Mesenteric fat pad (tissue), 1 donor: ENCODE measurements at places on chromosomes 5 and 9.

DNA sequence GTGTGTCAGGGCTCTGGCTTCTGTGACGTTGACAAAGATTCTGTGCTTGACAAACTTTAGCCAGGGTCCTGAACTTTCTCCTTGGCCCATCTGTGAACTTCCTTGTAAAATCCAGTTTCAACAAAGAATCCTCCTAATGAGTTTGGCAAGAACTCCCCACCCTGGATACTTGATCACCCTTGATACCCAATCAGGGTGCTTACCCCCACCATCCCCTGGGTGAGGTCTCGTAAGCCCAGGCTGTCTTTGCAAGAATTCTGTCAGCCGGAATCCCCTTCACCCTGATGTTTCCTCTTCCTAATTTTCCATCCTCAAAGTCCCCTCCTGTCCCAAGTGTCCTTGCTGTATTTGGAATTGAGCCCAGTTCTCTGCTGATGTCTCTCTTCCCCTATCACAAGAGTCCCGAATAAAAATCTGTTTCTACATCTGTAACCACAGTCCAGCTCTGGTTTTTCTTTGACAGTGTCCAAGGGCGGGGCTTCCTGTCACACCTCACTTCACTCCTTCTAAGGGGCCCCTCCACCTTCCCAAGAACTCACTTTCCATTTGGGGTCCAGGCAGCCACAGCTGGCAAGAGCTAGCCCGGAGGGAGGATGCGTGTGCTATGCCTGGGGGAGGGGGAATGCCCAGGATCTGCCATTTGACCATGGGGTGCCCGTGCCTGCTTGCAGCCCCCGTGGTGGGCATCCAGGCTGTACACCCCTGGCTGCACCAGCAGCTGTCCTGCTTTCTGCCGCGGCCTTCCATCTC, 2.7 kb upstream of the CARD19 start:
- DNase-seq: no peak

GRCh38 chr5:54844266-54844665, 141.1 kb downstream of the ESM1 start:
- DNase-seq: no peak

GRCh38 chr5:29150840-29151239, 2042.6 kb upstream of the CDH6 start:
- DNase-seq: no peak

- no peak for DNase-seq
These were observed 92.1 kb downstream of the LMNB1 start for GRCh38 chr5:126869005-126869451.

DNA sequence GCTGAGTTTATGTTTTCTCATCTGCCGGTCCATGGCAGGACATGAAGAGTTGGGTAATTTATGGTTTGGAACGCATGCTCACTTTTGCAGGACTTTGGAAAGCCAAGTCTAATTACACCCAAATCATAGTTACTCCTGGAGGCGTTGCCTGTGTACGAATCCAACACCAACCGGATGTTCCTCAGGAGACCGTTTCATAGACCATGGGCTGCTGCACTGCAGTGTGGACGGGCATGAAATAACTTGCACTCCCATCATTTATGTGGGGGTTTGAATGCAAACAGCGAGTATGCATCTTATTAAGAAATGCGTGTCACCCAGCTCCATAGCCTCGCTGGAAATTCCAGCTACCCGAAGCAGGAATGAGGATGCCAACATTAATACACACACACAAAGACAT, 96.1 kb upstream of the IRX2 start:
- no peak for DNase-seq

- DNase-seq: no peak
These were observed 79.8 kb downstream of the CFAP95 start for GRCh38 chr9:69900406-69900805.

- no peak for DNase-seq
These were observed 331.6 kb upstream of the SLC30A5 start for GRCh38 chr5:68762201-68762600.

- no peak for DNase-seq
These were observed 34.9 kb downstream of the PTGES start for GRCh38 chr9:129717991-129718390.

GRCh38 chr5:395156-395920, 47.6 kb upstream of the EXOC3 start:
- peak; percentile 86 for DNase-seq

DNA sequence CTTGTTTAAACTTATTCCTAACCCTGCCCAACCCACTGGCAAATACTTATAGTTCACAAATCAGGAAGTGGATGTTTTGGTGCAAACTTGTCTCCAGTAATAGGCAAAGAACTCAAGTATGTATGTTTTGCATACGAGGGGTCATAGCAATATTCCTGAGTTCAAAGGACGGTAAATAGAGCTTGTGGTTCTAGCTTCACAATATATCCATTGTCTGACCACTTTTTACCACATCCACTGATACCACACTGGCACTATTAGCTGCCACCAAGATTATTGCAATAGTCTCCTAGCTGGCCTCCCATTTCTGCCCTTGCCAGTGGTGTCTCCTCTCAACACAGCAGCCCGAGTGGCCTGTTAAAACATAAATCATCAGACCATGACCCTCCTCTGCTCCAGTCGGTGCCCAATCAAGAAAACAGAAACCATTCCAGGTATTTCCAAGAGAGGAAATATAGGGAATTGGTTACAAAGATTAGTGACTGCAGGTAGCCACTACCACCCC, 17.0 kb downstream of the GRXCR2 start:
- no peak for DNase-seq

DNA sequence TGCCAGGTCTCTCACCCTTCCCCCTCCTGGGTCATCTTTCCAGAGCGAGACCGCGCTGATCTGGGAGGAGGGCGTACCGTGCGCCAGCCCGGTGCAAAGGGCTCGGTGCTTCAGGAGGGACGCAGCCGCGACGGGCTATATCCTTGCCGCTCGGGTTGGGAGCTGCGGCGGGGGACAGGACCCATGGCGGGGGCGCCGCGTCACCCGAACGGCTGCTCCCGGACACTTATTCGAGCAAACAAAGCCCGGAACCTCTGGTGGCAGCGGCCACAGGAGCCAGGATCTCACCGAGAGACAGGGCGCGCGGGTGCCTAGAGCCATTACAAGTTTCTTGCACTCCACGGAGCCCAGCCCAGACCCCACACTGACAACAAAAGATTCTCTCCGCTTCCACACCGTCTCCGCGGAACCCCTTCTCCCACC, 1.3 kb downstream of the SEMA6A start:
- DNase-seq: no peak

DNA sequence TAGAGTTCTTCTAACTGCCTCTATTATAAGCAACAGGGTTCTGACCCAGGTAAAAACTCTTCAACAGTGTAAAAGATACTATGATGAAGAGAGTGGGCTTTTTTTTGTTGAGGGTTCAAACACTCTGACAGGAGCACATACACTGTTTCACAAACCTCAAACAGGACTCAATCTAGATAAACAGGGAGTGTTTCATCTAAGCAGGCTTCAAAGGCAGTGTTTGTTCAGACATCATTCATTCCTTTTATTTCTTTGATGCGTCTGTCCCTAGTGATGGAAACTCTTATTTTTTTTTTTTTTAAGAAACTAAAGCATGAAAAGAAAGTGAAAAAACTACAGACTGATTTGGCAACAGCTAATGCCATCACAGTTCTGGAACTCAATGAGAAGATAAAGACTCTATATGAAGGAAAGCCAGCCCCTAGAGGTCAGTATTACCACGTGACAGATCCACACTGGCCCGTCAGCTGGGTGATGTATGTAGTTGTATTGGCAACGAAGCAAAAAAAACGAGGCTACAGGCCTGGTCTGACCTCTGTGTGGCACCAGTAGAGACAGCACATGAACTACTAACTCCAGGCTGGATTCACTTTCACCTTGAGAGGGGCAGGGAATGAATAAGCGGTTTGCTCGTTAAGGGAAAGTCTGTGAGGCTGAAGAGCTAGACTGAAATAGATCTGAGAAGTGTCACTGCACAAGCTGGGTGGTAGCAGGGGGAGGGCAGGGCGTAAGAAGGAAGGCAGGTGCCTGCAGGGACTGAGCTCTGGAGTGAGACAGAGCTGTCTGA, 172.2 kb downstream of the CCDC192 start:
- no peak for DNase-seq

DNA sequence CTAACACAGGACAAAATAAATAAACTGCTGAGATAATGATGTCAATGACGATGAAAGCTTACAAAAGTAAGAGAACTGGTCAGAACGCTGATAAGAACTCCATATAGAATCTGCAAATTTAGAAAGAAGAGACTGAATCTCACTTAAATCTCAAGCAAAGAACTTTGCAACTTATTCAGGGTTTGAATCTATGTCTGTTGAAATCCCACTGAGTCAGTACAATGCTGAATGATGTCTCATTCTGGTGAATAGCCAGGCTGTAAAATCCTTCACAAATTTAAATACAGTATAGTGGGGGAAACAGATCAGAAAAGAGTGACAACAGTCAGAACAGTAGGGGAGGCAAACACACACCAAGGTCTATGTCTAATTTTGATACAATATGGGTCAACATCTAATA, 38.9 kb upstream of the NR3C1 start:
- DNase-seq: no peak

GRCh38 chr5:54440456-54440893, 15.0 kb upstream of the HSPB3 start:
- no peak for DNase-seq

GRCh38 chr5:158998793-158999325, 100.9 kb downstream of the EBF1 start:
- DNase-seq: no peak

- DNase-seq: no peak
These were observed 12.3 kb downstream of the NFIB start for GRCh38 chr9:14301583-14302021.

- DNase-seq: no peak
These were observed 5.8 kb downstream of the OCLN start for GRCh38 chr5:69498384-69498783.

GRCh38 chr5:94240596-94240992, 377.8 kb downstream of the KIAA0825 start:
- DNase-seq: no peak

DNA sequence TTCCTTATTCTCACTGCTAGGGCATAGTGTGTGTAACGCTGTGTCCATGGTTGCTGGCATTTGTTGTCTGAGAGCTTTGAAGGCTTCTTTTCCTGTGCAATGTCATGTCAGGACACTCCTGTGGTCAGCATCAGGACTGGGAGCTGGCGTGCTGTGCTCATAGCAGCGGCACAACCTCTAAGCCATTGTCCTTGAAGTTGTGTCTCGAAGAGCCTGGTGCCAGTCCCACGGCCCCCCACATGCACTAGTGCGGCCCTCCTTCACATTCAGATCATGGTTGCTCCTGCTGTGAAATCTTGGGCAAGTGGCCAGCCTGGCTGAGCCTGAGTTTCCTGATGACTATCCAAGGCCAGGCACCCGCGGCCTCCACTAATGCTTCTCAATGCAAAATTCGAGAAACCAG, 32.4 kb downstream of the PDZD2 start:
- DNase-seq: no peak

GRCh38 chr9:7960320-7961050, 160.9 kb upstream of the DMAC1 start:
- no peak for DNase-seq

- no peak for DNase-seq
These were observed 16.7 kb upstream of the TNFSF8 start for GRCh38 chr9:114947058-114947457.

- DNase-seq: no peak
These were observed 408.8 kb downstream of the CDH10 start for GRCh38 chr5:24235946-24236345.

DNA sequence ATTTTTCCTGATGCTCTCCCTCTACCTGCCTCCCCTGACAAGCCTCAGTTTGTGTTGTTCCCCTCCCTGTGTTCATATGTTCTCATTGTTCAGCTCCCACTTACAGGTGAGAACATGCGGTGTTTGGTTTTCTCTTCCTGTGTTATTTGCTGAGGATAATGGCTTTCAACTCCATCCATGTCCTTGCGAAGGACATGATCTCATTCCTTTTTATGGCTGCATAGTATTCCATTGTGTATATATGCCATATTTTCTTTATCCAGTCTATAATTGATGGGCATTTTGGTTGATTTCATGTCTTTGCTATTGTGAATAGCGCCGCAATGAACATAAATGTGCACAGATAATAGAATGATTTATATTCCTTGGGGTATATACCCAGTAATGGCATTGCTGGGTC, 77.5 kb upstream of the FAM170A start:
- DNase-seq: no peak
